CD4-positive, CD25-positive, alpha-beta regulatory T cell (primary cell): ENCODE measurements at places on chromosomes 11 and 22.

DNA sequence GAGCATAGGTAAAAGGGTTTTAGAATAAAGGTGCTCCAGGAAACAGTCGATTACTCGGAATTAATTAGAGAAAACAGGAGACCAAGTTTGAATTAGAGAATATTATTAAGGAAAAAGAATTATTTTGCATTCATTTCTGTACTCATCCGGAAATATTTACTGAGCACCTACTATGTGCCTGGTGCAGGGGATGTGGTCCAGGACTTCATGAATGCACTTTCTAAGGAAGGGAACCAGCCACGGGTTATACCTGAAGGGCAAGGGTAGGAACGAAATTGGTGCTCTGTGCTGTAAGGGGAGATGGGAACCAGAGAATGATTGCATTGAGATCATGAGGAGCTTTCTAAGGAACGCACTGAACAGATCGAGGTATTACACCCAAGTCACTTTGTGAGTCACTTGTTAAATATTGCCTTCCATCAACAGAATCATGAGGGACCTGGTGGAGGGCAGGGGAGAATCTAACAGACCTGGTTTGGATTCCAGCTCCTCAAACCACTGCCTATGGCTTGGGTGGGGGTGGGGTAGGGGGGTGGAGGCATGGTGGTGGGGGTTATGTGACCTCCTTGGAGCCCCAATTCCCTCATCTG lies 40.9 kb downstream of the C11orf96 start:
- DNase-seq = no peak

- DNase-seq = no peak
Measured at GRCh38 chr11:114260483-114260882, 35.7 kb upstream of the NNMT start.

- no peak for DNase-seq
Measured at GRCh38 chr11:12842933-12843636, 166.0 kb upstream of the RASSF10 start.

DNA sequence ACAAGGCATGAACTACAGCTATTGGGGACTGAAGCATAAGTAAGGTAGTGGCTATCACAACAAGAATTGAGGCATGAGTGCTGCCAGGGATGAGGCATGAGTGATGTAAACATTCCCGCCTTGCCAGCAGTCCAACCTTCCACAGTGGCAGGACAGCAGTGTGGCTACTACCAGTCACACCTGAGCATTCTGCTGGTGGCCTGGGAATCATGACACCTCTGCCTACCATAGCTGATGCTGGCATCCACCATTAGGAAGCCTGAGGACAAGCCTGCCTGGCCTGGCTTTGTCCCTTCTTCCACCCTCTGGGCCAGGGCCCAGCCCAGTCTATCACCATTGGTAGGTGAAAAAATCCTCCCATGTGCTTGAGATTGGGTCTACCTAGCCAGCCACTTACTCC lies 712.8 kb upstream of the CCDC90B start:
- no peak for DNase-seq

GRCh38 chr11:88544656-88545280 lies 207.2 kb upstream of the CTSC start:
- DNase-seq = no peak

DNA sequence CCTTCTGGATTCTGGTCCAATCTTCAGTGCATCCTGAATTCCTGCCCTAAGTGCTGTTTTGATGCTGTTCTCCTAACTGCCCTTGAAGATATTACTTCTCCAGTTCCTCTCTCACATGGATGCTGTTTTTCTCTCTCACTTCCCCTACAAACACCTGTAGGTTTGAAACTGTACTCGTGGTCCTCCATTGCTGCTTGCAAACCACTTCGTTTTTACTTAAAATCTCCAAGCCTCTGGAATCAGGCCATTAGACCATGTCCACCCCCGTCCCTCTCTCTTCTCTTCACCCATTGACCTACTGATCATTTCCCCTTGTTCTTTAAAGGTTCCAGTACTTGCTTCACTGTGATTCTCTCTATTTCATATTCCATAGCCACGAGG lies 988.1 kb downstream of the NTM start:
- DNase-seq = no peak

- no peak for DNase-seq
Measured at GRCh38 chr11:134822897-134823296, 410.9 kb upstream of the B3GAT1 start.

DNA sequence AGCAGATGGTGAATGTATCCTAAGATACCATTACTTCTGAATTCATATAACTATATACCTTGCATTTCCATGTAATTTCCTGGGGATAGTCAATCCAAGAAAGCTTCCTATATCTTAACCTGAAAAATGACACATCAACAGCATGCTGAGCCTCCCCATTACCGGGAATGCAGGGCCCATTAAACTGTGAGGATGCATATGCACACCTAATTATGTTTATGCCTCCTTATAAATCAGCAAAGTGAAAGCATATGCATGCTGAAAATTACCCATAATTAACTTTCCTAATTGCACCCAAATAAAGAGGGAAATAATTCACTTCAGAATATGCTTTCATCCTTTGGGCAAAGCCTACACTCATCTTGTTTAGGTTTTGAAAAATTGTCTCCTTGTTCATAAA lies 663.0 kb downstream of the KCNA4 start:
- no peak for DNase-seq

- DNase-seq = no peak
Measured at GRCh38 chr11:2542406-2542805, 97.6 kb downstream of the KCNQ1 start.

GRCh38 chr11:4134806-4135205 lies 40.2 kb downstream of the RRM1 start:
- no peak for DNase-seq

DNA sequence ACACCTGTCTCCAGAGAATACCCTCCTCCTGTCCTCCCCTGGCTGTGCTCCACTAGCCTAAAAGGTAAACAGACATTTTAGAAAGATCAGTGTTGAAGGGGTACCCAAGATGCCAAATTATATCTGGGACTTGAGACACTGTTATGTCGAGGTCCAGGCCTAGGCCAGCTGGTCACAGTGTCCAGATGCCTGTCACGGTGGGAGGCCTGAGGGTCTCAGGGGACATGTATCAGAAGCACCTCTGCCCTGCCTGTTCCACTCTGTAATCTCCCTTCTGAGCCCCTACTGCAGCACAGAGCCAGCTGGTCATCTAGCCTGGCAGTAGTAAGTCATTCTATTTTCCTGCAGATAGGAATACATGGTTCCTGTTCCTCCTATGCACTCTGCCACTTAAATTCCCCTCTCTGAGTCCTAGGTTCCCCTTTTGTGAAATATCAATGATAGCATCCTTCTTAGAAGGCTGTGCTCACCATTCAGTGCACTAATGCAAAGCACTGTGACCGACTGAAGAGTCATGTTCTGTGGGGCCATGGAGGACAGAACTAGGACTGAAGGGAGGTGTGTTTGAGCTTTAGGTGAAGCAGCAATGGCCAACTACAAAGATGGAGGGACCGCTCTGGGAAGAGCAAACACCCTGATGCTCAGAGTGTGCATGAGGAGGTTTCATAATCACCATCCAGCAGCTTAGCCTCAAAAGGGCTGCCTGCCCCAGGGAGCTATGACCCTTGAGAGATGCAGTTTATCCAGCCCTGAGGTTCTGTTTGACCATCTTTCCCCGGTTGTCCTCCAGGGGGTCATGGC lies 44.8 kb upstream of the TUB start:
- DNase-seq = no peak

DNA sequence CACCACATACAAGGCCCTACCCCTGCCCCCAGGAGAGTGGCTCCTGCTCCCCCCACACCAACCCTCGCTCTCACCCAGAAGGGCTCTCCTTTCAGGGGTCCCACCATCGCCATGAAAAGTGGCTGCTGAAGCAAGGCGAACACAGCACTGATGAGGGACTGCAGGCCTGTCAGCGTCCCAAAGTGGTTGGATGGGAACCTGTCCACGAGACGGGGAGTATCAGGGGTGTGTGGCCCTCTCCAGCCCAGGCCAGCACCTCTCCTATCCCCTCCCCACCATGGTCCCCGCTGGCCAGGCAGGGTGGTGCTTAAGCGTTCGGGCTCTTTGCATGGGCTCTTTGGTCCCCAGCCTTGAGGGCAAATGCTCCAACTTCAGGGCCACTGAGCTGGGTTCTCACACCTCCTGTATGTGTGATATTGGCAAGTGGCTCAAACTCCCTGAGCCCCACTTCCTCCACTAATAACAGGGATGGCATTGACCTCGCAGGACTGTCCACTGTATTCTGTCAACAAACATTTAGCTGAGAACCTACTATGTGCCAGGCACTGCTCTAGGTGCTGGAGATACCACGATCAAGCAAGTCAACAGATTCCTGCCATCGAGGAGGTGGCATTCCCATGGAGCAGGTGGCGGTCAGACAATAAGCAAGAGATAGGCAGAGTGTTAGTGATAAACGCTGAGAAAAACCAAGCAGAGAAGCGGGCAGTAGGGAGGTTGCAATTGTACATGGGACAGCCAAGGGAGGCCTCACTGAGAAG lies 26.9 kb downstream of the RTN4RL2 start:
- no peak for DNase-seq

DNA sequence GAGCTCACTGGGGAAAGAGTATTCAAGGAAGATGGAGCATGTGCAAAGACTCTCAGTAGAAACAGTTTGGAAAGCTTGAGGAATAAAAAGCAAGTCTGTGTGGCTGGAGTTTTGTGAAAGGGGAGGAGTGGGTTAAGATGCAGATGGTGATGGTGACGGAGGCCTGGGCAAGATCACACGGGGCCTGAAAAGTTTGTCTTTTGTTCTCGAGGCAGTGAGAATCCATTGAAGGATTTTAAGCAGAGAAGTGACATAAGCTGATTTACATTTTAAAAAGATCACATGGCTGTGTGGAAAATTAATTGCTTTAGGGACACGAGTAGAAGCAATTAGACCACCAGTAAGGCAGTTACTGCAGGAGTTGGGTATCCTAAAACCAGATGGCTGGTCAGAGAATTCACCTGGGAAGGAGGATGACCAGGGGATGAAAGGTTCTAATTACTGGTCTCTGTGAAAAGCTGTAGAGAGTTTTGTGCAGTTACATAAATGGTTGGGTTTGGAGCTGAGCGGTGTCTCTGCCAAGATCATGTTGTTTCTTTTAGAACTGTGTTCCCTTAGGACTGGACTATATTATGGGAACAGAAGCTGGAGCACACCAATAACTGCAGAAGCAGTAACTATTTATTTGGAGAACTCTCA lies 7.1 kb downstream of the RRP8 start:
- no peak for DNase-seq

- DNase-seq = no peak
Measured at GRCh38 chr22:46905415-46905814, 143.0 kb downstream of the TBC1D22A start.

GRCh38 chr11:122578171-122578825 lies 77.2 kb upstream of the UBASH3B start:
- no peak for DNase-seq

GRCh38 chr11:93740031-93740729 lies 1.1 kb downstream of the TAF1D start:
- DNase-seq = no peak

DNA sequence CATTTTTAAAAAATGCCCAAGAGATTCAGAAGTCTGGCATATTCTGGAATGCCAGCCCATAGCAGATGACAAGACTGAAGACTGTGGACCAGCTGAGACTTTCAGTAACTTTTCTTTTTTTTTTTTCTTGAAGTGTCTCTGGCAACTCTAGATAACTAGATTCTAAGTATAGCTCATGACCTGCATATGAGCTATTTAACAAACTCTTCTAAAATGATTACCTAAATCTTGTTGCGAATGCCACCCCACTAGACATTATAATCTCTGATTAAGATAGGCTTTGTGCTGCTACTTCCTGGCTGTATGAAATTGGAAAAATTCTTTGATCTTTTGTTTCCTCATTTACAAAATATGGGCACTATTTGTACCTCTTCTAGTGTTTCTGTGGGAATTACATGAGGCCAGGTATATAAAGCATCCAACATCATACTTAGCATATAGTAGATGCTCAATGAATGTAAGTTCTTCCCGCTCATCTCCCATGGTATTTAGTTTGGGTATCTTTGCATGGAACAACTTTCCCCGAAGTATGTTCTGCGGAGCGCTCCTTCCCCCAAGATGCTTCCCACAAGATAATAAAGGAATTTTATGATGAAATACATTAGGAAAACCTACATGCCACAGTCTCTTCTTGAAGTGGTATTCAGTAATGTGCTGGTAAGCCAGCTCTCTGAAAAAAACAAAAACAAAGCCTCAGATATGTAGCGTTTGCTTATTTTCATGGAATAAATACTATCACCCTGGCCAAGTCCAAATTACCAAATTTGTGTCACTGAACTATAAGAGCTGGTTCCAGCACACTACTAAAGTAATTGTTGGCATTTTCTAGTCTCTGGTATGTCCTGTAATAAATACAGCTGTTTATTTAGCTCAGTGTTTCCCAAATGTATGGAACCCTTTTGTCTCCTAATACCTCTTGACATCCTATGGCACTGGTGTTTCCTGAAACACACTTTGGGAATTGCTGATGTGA lies 86.8 kb upstream of the TIMP3 start:
- no peak for DNase-seq

DNA sequence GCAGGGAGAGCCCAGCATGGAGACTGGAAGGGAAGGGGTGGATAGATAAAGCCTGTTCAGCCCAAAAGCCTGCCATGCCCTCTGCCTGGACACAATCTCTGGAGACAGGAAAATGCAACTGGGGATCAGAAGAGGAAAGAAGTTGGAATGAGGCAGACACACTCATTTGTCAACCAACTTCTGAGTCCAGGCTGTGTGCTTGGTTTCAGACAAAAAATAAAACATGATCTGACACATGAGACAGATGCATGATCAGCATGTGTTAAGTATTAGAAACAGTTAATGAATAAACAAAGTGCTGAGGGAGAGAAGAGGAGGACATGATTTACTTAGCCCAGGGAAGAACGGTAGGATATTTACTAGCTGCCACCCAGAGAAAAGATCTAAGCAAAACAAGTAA lies 839 bp downstream of the LRRN4CL start:
- DNase-seq = no peak

DNA sequence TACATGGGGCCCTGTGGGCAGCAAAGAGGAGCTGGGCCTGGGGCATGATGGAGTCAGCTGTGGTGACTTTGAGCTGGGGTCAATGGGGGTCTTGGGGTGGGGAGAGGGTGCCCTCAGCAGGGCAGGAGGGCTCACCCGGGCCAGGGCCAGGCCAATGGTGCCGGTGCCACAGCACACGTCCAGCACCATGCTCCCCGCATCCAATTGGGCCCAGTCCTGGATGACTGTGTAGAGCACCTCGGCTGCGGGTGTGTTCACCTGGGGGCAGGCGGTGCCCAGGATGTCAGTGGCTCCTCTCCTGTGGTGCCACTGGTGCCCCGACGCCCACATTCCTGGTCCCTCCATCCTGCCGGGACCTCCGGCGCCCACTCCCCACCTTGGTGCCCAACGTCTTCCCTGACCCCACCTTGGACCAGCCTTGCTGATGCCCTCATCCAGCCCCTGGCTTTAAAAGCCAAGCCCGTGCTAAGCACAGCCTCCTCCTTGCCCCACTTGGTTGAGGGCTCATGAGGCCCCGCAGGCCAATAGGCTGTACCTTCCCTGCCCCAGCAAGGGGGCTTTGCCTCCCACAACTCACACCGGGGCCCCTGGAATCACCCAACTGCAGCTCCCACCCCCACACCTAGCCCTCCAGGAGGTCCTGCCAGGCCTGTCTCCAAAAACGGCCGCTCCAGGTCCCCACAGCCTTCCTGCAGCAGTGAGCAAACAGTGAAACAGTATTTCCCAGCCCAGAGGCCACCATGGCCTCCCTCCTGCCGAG lies 2.2 kb upstream of the RANBP1 start:
- no peak for DNase-seq

- no peak for DNase-seq
Measured at GRCh38 chr11:134515081-134515960, 103.3 kb upstream of the B3GAT1 start.

GRCh38 chr11:21254790-21255189 lies 585.4 kb downstream of the NELL1 start:
- DNase-seq = no peak

GRCh38 chr11:29063630-29064361 lies 953.0 kb downstream of the KCNA4 start:
- DNase-seq = no peak
